ENCODE measurements at places on chromosomes 3 and 15.

DNA sequence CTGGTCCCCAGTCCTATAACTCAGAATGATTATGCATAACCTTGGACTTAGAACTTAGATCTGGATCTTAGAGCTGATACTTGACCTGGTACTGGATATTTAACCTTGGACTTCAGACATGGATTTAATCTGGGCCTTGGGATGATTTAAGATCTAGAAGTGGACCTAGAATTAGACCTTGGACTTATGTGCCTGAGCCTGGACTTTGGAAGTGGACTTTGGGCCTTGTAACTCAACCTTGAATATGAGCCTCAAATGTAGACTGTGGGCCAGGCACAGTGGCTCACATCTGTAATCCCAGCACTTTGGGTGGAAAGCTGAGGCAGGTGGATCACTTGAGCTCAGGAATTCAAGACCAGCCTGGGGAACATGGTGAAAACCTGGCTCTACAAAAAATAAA, 46.1 kb downstream of the ZNF589 start:
- DNase-seq, result no peak

GRCh38 chr3:40875581-40875980, 323.7 kb upstream of the CTNNB1 start:
- no peak for DNase-seq

DNA sequence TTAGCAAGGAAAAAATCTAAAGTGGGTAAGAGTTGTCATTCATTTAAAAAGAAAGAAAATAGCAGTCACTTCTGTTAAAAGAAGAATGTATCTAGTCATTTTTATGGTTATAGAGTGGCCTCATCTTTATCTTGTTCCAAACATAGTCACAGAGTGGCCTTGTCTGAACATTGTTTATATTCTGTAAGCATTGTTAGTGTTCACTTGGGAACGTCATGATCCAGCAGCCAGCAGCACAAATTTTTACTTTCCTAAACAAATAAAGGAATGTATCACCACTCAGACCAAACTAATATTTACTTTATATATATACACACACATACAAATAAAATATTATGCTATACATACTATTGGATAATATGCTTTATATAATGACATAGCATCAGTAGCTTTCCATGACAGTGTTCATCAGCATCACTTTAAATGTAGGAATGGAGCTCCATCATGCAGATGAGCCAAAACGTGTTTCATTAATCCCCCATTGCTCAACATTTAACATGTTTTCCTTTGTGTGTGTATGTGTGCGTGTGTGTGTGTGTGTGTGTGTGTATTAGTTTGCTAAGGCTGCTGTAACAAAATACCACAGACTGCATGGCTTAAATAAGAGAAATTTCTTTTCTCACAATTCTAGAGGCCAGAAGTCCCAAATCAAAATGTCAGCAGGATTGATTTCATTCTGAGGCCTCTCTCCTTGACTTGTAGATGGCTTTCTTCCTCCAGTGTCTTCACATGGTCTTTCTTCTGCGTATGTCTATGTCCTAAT, 39.6 kb upstream of the GYG1 start:
- DNase-seq, result no peak

DNA sequence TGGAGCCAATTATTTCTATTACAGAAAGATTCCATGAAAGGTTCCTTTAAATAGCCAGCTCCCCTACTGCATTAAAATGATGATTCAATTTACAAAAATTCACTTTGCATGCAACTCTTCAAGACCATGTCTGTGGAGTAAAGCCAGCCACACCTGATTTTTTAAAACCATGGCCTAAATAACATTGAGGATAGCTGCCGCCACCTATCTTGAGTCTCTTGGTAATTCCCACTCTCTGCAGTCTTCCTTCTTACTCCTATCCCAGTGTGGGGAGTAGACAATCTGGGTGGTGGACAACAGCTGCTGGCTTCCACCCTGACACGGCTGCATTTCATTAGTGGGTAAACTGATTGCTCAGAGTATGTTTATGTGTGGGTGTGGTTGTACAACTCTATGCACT, 10.7 kb downstream of the LRTM1 start:
- DNase-seq, result no peak

DNA sequence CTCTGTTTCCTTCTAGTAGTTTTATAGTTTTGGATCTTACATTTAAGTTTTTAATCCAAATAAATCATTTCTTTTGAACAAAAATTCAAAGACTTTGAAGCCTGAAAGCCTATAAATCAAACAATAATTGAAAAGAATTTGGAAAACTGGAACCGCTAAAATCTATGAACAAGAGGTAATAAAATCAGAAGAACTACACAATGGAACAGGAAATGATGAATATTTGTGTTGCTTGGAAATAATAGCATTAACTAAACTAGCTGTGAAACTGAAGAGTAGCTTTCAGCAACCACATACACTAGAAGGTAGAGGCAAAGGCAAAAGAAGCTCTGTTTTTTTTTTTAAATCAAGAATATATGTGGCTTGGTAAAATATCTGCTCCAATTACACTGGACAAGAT, 147.9 kb upstream of the ABI3BP start:
- no peak for DNase-seq

DNA sequence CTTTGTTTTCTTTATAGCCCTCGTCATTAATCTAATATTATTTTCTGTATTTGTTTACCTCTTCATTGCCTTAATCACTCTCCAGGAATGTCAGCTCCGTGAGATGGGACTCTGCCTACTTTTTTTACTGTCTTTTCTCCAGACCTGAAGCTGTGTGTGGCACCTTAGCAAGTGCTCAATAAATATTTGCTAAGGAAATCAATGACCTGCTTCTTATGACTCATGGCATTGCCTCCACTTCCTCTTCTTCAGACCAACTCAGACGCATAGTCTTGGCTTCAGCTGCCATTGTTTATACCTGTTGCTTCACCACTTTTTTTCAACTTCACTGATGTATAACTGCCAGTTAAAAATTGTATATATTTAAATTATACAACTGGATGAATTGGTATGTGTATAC, 218.5 kb upstream of the CMC1 start:
- DNase-seq, result no peak

- DNase-seq, result no peak
Observed at GRCh38 chr3:62201438-62202035, 171.8 kb downstream of the FEZF2 start.

DNA sequence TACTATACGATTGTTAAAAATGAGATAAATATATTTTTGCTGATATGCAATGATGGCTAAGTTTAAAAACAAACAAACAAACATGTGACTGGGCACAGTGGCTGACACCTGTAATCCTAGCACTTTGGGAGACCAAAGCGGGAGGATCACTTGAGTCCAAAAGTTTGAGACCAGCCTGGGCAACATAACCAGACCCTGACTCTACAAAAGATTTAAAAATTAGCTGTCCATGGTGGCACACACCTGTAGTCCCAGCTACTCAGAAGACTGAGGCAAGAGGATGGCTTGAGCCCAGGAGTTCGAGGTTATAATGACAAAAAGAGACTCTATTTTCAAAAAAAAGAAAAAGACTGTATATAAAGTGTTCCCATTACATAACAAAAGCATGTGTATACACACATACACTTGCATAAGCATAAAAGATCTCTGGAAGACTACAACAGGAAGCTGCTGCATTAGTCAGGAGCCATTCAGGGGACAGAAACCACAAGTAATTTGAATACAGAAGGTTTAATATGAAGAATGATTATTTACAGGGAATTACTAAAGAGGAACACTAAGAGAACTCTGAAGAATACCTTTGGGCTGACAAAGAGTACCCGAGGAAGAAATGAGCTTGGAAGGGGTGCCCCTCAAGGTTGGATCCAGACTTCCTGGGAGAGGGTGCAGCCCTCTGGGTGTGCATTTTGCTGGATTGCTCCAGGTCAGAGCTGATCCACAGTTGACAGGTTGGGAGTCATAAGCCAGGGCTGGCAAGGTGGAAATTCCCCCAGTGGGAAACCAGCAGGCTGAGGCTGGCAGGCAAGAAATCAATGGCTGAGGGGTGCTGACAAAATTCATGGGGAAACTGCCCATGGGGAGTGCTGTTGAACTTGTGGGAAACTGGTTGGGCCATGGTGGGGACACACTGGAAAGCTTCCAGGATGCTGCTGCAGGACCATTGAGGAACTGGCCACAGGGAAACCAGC, 9.3 kb upstream of the TM4SF18 start:
- no peak for DNase-seq

DNA sequence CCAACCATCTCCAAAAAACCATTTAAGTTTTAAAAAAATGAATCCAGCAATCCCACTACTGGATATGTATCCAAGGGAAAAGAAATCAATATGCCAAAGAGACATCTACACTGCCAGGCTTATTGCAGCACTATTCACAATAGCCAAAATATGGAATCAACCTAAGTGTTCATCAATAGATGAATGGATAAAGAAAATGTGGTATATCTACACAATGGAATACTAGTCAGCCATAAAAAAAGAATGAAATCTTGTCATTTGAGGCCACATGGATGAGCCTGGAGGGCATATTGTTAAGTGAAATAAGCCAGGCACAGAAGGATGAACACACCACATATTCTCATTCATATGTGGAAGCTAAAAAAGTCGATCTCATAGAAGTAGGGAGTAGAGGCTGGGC, 136.1 kb downstream of the FILIP1L start:
- no peak for DNase-seq

DNA sequence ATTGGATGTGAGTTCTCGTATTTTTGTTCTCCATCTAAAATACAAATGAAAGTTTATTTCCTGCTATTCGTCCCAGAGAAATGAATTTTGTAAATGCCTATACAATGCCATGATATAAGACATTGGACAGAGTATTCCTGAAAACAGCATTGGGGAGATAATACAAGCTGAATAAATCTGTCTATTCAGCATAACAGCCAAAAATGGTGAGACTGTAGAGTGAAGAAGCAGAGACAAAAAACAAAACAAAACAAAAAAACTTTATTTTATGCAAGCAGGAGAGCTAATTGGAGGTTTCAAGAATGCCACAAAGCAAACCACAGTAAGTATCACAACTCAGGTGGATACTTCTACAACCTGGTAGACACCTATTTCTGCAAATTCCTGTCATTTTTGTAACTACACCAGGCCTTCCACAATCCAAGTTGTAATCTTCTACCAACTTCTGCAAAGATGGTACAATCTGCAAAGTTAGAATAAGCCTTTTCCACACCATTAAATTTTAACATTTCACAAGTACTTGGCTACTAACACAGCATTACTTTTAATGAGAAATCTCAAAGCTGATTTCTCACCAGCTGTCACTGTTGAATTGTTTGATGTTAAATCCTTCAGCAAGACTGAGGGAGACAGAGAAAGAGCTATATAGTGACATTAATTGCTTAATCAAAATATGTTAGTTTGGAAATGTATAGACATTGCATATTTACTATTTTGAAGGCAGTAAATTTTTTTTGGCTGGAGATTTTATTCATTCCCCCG, 163.1 kb downstream of the CLSTN2 start:
- no peak for DNase-seq

DNA sequence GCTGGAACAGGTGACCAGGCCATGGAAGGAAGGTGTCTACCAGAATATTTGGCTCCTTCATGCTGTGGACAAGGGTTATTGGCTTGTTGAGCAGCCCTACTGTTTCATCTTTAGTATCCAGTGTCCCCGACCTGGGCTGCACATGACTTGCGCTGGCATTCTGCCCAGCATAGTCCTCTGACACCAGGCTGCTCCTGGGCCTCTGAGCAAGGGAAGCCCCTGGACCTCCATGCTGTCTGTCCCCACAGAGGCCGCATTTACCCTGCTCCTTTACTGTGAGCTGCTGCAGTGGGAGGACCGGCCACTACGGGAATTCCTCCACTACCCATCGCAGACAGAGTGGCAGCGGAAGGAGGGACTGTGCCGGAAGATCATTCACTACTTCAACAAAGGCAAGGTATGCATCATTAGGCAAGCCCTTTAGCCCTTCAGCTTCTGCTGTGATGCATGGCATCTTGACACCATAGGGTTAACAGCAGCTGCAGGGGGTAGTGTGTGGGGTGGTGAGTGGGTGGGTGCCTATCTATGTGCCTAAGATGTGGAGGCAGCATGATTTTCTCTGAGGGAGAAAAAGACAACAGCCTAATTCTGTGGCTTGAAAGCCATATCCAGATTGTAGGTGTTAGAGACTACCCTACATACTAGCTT, 44.0 kb upstream of the MANF start:
- no peak for DNase-seq

DNA sequence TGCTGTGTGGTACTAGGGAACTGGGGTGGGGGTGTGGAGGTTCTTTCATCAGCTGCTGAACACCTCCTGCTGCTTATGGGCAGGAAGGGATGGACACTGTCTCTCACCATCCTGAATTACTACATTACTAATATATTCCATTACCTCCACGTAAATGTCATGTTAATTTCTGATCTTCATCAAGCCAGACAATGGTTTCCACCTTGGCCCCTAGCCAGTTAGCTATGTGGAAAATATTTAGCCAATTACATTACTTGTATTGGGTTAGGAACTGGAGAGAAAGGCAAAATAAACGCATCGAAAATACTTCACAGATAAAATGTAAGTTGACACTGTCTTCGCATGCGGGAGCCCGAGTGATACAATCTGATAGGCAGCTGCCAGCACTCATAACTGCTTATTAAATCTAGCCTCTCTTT, 95.1 kb downstream of the FOXP1 start:
- no peak for DNase-seq
